ENCODE measurements at places on chromosomes 5 and 9. TPM values are rescaled to one million over a fixed set of nuclear protein-coding genes. Genes with fewer than 3 reads are reported as not detected.

- no peak for DNase-seq
Measured at GRCh38 chr9:98083061-98083501, 26.5 kb downstream of the NANS start.

DNA sequence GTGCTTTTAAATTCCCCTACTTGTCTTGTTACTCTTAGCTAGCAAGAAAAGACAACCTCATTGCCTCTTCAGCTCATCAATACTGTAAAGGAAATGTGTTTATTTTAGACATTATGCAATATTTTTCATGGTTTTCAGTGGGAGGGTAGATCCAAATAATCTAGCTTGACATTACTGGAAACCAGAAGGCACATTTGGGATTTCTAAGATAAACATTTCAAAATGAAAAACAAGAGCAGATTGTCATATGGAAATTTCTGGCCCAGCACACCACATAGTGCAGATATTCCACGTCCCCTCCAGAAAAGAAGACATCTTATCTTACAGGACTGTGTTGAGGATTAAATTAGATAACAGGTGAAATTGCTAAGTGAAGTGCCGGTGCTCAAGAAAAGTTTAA is 296.9 kb downstream of the MSX2 start:
- no peak for DNase-seq

- no peak for DNase-seq
Measured at GRCh38 chr5:85512896-85513295, 1104.8 kb upstream of the COX7C start.

DNA sequence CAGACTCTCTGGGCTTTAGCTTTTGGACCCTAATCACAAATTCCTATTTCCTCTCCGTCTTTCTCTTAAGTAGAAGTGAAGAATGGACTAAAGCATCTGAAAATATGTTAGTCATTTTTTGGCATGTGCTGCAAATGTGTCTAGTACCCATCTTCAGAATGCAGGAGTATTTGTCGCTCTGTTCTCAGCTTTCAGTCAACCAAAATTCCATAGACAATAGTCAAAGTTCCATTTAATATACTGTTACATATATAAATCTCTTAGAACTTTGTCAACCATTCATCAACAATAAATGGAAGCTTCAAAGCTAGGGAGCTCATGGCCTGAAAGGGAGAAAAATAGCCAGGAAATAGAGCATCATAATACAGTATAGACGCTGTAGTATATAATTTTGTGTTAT is 509.4 kb downstream of the BNC2 start:
- DNase-seq = no peak

DNA sequence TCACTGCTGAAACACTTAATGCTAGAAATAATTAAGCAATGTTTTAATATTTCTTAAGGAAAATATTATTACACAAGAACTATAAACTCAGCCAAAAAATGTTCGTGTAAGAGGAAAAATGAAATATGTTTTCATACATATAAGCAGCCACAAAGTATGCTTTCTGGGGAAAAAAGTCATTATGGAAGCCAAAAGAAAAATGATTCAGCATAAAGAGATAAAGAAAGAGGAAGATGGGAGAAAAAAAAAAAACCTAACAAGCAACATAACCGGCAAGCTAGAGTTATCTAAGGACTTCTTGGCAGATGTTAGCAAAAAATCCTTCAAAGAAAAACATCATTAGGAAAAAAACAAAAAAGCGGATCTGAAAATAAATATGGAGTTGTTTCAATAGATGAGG is 179.1 kb downstream of the MUSK start:
- no peak for DNase-seq

GRCh38 chr5:171275841-171276544 is 33.1 kb upstream of the TLX3 start:
- DNase-seq = no peak

DNA sequence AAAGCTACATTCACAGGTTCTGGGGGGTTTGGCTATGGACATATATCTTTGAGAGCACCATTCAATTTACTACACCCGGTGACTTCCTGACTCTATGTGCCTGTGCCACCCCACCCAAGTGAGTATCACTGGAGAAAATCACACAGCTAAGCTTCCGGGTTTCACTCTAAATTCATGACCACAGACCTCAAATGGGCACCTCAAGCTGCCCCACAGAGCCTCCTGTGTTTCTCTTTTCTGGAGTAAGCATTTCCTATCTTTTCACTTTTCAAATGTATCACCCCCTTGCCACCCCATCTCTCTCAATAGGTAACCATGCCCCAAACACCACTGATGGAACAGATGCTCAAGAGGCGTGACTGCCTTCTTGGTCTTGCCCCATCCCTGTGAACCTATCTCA is 49.2 kb upstream of the NEK6 start:
- no peak for DNase-seq

- DNase-seq = no peak
Measured at GRCh38 chr5:91599863-91600262, 216.7 kb upstream of the ARRDC3 start.

- no peak for DNase-seq
Measured at GRCh38 chr5:125236007-125236406, 489.6 kb upstream of the ZNF608 start.

DNA sequence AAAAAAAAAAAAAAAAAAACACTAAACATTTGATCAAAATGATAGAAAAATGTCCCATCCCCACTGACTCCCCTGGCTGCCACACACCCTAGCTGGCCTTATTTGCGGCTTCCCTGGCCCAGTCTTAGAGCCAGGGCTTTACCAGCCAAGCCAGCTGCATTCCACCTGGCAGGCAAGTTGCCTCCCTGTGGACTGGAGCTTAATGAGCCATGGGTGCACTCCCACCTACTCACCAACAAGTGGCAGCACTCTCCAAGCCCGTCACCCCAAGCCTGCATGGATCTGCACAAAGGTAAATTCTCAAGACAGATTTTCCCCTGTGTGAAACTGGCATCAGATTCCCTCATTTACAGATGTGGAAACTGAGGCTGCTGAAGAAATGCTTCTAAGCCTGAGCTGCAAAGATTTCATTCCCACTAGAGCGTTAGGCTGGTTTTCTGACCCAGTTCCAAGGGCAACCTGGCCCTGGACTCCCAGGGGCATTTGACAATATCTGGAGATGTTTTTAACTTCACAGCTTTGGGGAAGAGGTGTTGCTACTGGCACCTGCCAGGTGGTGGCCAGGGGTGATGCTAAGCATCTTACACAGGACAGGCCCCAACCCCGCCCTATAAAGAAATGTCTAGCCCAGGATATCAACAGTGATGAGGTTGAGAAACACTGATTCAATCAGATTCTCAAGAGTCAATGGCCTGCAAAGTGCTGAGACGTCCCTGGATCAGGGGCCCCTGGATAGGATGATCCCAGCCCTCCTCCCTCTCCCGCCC is 21.9 kb upstream of the VDAC1 start:
- peak; percentile 84 for DNase-seq

DNA sequence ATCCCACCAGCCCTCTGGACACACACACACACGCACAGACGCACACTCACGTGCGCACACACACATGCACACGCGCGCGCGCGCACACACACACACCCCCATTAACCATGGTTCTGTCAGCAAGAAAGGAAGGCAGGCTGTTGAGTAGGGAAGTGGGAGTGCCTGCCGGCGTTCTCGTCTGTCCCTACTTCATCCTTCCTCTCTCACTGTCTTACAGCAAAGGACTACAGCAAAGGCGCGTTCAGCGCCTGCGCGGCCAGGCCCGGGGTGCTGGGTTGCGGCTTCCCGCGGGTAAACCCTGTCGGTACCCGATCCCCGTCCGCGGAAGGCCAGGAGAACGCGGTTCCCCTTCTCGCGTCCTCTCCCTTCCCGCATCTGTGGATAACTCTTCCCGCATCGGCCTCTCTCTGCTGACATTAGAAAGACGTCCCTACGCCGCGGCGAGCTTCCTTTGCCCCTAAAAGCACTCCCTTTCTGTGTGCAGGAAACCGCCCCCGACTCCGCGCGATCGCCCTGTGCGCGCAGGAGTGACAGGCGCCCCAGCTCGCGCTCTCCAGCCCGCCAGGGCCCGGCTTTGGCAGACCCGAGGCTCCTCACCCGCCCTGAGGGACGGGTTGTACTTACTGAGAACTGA is 219.2 kb downstream of the AGTPBP1 start:
- DNase-seq = no peak

DNA sequence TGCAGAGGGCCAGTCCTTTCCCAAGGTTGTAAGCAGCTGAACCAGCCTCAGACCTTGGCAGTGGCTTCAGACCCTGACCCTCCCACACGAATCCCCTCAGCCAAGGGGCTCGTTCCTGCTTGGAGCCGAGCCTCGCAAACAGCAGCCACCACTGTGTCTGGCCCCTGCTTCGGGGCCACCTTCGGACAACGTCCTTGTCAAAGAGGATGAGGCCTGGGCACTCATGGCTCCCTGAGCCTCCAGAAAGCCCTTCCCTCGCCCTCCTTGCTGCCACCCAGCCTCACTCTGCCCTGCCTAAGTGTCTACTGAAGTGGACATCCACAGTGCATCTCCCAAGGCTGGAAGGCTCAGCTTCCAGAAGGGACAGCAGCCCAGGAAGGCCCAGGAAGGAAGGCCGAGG is 161.7 kb downstream of the OLFM1 start:
- DNase-seq = no peak

DNA sequence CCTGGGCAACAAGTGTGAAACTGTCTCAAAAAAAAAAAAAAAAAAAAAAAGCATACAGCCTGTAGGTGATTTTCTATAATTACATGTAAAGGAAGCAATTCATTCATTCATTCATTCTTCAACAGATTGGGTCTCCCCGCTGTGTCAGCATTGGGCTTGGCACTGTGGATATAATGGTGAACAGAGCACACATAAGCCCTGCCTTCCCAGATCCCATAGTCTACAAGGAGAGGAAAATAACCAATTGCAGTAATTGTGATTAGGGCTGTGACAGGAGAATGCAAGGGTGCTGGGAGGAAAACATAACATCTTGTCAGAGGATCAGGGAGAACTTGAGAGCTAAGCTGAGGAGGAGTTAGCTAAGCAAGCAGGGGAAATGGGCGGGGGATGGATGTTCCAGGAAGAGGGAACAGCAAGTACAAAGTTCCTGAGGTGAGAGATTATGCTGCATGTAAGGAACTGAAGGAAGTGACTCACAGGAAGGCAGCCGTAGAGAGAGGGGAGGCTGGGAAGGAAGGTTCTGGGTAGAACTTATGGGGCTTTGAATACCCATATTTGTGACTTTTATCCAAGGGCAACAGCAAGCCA is 24.0 kb upstream of the KLF9 start:
- DNase-seq = peak; percentile 62

- no peak for DNase-seq
Measured at GRCh38 chr5:128537221-128537999, 635 bp downstream of the FBN2 start.

DNA sequence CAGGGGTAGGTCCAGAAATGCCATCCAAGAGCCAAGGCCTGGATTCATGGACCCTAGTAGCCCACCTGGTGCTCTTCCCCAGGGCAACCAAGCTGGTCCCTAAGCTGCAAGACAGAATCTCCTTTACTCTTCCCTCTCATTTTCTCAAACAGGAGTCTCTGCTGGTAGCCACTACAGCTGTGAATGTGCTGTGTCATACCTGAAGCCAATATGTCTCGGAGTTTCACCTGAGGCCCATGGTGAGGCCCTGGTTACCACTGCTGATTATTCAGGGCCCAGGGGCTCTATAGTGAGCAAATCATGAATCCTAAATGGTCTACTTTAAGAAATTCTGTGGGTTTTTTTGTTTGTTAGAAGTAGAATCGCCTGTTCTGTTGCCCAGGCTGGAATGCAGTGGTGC is 15.9 kb downstream of the CDK7 start:
- DNase-seq = no peak

TTC16 gene
- total RNA-seq = not detected

MYOZ3 gene
- not detected for total RNA-seq

CENPK gene
- 19.7 TPM for total RNA-seq

ADAMTSL2 gene
- 0.16 TPM for total RNA-seq

FOXI1 gene
- not detected for total RNA-seq

ZDHHC11B gene
- total RNA-seq = 5.2 TPM
